Activated CD8-positive, alpha-beta memory T cell treated with anti-CD3 and anti-CD28 coated beads, Interleukin-2, amount 10 ng/mL, durations not matched to agents 7 days and 5 days (primary cell): ENCODE measurements at places on chromosomes 16 and 17. TPM values are rescaled to one million over a fixed set of nuclear protein-coding genes. Genes with fewer than 3 reads are reported as not detected.

GRCh38 chr17:51734462-51734861 lies 424.1 kb downstream of the CA10 start:
- no peak for DNase-seq
- no peaks in the 10 kb centered on the region for H3K4me1 ChIP-seq
- no peak overlapping the region for H3K4me3 ChIP-seq
- no peaks in the 10 kb centered on the region for H3K36me3 ChIP-seq

GGNBP2 gene
- 96.5 TPM for total RNA-seq

DNA sequence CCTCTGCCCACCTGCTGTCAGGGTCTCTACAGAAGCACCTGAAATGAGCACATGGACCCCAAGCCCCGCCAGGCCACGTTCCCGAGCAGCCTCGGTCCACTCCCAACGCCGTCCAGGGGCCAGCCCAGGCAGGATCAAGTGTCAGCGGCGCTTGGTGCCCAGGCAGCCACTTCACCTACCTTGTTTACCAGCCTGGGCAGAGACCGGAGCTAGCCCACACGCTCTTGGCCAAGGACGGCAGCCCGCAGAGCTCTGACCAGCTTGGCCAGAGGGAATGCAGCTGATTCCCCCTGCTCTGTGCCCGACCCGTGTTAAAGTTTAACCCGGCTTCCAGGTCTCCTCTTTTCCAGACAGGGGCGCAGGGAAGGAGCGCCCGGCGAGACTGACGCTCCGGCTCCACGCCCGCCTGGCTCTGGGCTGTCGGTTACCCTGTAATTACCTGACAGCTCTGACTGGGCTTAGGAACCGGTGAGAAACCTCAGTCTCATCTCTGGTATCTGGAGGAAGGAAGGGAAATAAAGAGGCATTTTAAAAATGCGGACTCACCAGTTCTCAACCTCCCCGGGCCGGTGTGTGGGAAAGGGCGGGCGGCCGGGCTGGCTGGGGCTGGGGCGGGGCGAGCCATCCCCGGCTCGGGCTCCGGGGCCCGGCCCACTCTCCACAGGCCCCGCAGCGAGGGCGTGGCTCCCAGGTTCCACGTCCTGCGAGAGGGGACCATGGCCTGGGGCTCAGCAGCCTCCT lies 4.6 kb downstream of the KIFC3 start:
- peaks cover 22% of the 10 kb centered on the region for H3K4me1 ChIP-seq
- no peak for DNase-seq
- no peak overlapping the region for H3K4me3 ChIP-seq
- H3K36me3 ChIP-seq, result no peaks in the 10 kb centered on the region
- H3K27ac ChIP-seq, result no peak overlapping the region

ODAD4 gene
- total RNA-seq, result 0.49 TPM

- DNase-seq, result no peak
- no peaks in the 10 kb centered on the region for H3K27me3 ChIP-seq
- peaks cover 6% of the 10 kb centered on the region for H3K4me1 ChIP-seq
- H3K27ac ChIP-seq, result no peak overlapping the region
- peaks cover 8% of the 10 kb centered on the region for H3K36me3 ChIP-seq
Measured at GRCh38 chr17:82565551-82565950, 46.0 kb downstream of the FOXK2 start.

HSPB9 gene
- 0.58 TPM for total RNA-seq
